Fibroblast of skin of left quadriceps (primary cell): ENCODE measurements at places on chromosomes 12 and 14.

DNA sequence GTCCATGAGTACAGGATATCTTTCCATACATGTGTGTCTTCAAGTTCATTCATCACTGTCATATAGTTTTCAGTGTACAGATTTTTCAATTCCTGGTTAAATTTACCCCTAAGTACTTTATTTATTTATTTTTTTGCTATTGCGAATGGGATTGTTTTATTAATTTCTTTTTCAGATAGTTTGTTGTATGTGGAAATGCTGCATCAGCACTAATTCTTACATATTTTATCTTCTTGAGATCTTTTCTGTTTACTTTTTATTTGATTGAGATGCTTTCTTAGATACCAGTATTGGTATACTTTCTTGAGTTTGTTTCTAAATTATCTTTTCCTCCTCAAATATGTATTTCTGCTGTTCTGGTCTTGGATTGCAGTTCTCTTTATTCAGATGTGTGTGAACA, 148.9 kb downstream of the RGS6 start:
- no peak for DNase-seq

GRCh38 chr12:82682326-82682725, 4.4 kb upstream of the TMTC2 start:
- DNase-seq, result no peak

DNA sequence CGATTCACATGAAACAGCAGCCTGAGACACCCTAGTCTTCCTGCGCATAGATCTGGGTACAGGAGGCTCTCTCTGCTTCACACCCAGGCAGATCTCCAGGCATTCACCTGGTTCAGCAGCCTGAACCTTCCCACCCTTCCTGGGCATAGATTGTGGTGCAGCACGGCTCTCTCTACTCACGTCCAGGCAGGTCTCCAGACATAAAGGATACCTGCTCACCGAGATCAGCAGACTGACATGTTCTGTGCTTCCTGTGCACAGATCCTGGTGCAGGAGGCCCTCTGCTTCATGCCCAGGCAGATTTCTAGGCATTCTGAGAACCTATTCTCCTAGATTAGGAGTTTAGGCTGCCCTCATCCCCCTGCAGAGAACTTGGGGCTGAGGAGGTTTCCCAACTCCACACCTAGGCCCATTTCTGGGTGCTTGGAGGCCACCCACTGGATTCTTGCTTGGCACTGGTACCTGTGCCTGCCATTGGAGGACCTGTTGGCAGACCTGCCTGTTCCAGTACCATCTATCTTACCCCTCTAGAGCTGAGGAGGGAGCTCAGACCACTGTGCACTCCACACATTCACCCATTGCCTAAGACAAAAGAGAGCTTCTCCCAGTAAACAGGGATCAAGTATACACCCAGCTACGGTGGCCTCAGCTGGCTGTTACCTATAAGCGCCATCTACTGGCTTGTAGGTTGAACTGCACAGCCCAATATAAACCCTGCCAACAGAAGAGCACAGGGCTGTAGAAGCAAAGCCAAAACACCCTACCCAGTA, 28.0 kb upstream of the GARIN6 start:
- no peak for DNase-seq

GRCh38 chr12:51383269-51383905, 7.8 kb downstream of the GALNT6 start:
- no peak for DNase-seq

DNA sequence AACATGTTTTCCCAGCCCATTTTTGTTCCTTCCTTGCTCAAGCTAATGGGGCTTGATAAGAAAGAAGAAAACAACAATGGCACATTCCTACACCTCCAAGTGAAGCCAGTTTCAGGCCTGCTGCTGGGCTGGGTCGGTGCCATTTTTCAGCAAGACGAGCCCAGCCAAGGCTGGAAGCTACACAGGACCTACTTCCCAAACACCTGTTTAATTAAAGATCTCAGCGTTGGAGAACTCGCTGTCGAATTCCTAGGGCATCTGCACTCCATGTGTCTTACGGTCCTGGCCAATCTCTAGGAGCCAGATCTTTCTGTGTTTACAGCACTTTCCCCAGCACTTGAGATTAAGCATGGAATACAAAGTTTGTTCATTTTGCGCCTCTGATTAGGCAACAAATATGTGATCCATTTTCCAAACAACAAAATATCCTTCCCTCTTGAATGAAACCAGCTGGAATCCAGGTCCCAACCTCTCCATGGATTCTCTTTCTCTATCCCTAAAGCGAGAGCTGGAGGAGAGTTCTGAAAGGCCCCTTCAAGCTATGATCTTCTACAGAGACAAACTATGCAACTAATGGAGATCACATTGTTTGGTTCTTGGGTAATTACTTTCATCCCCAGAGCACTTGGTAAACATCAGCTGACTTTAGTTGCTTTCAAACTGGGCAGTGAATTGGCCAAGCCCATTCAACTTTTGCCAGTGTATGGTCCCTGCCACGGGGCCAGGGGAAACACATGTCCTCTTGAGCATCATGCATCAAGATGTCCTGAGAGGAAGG, 34.3 kb upstream of the TC2N start:
- DNase-seq, result no peak

DNA sequence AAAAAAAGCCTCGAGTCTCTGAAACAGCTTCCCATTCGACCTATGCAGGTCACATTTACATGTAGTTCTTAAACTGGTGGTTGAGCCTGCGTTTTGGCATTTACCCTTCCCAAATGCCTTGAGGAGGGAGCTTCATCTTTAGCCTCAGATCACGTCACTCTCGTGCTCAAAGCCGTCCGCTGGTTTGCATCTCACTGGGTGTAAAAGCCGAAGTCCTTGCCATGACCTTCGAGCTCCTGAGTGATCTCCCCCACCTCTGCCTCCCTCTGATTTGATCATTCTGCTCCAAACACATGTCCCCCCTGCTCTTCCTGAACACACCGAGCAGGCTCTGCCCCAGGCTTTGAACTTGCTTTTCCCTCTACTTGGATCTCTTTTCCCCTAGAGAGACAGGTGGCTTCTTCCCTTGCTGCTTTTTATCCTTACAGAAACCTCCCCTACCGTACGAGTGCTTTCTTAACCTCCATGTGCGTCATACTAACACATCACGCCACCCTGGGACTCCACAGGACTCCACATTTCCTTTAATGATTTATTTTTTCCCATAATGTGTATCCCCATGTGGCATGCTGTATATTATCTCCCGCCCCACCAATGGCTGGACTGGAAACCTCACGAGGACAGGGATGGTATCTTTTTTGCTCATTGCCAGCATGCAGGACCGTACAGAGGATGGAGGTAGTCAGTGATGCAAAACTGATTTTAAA, 610.7 kb downstream of the VRK1 start:
- DNase-seq, result no peak

DNA sequence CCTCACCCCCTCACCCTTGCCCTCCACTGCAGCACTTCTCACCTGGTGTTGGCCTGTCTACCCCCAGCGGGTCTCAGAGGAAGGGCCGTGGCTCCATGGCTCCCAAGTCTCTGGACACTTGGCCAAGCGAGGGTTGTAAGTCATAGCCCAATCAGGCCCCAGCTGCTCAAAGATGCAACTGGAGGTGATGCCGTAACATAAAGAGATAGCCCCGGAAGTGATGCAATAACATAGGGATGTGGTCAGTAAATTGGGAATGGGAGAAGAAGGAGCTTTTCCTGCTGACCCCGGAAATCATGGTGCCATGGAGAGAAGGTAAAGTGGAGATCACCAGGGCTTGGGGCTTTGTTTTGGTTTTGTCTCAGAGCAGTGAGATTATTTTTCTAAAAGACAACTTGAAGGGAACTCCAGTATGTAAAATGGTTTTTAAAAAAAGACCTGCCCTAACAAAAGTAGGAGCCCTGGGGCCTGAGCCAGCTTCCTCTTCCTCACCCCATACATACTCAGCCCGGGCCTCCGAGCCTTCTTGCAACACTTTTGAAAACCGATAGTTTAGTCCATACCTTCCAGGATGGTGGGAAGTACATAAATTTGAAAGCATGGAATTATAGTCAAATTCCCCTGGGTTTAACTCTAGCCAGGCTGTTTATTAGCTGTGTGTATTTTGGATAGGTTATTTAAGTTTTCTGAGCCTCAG, 212.5 kb downstream of the CRADD start:
- peak; percentile 54 for DNase-seq

DNA sequence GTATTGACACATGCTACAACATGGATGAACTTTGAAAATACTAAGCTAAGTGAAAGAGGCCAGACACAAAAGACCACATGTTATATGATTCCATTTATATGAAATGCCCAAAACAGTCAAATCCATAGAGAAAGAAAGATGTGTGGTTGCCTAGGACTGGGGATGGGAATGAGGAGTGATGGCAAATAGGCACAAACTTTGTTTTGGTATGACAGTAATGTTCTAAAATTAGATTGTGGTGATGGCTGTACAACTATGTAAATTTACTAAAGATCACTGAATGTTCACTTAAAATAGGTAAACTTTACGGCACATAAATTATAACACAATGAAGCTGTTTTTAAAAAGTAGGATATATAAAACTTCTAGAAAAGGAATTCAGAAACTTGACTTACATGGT, 41.7 kb downstream of the PPP1R13B start:
- DNase-seq, result no peak

GRCh38 chr14:91946622-91947474, 646 bp downstream of the FBLN5 start:
- no peak for DNase-seq

GRCh38 chr12:67269633-67270573, 745 bp downstream of the CAND1 start:
- no peak for DNase-seq

- no peak for DNase-seq
Observed at GRCh38 chr14:30638926-30639325, 16.8 kb downstream of the SCFD1 start.

DNA sequence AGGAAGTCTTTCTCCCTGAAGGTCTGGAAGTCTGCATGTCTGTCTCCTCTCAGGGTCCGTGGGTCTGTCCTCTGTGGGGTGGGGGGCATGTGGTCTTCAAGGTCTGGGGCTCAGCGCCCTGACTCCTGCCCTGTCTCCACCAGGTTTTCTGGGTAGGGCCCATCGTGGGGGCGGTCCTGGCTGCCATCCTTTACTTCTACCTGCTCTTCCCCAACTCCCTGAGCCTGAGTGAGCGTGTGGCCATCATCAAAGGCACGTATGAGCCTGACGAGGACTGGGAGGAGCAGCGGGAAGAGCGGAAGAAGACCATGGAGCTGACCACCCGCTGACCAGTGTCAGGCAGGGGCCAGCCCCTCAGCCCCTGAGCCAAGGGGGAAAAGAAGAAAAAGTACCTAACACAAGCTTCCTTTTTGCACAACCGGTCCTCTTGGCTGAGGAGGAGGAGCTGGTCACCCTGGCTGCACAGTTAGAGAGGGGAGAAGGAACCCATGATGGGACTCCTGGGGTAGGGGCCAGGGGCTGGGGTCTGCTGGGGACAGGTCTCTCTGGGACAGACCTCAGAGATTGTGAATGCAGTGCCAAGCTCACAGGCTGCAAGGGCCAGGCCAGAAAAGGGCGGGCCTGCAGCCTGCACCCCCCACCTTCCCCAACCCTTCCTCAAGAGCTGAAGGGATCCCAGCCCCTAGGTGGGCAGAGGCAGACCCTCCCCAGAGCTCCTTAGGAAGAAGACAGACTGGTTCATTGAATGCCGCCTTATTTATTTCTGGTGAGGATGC, 3.4 kb downstream of the AQP5 start:
- no peak for DNase-seq

DNA sequence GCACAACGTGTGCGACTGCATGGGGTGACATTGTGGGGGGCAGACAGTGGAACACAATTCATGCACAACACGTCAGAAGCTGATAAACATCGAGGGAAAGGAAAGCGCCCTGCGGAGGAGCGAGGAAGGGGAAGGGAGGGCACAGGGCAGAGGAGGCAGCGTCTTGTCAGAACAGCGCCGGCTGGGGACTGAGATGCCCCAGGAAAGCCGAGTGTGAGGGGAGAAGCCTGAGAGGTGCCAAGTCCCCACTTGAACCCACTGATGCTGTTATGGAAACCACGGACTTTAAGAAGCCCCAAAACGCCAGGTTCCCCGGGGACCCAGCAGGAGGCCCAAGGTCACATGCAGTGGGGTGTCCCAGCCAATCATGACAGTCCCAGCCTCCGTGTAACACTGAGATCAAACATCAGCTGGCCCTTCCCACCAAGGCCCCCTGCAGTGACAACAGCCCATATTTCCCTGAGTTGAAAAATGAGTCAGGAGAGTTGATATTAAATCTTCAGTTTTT, 70.0 kb downstream of the GALNT9 start:
- peak; percentile 5 for DNase-seq

GRCh38 chr12:53770281-53770680, 18.5 kb upstream of the CISTR start:
- DNase-seq, result peak; percentile 97

GRCh38 chr12:6106218-6106617, 18.3 kb downstream of the VWF start:
- no peak for DNase-seq

DNA sequence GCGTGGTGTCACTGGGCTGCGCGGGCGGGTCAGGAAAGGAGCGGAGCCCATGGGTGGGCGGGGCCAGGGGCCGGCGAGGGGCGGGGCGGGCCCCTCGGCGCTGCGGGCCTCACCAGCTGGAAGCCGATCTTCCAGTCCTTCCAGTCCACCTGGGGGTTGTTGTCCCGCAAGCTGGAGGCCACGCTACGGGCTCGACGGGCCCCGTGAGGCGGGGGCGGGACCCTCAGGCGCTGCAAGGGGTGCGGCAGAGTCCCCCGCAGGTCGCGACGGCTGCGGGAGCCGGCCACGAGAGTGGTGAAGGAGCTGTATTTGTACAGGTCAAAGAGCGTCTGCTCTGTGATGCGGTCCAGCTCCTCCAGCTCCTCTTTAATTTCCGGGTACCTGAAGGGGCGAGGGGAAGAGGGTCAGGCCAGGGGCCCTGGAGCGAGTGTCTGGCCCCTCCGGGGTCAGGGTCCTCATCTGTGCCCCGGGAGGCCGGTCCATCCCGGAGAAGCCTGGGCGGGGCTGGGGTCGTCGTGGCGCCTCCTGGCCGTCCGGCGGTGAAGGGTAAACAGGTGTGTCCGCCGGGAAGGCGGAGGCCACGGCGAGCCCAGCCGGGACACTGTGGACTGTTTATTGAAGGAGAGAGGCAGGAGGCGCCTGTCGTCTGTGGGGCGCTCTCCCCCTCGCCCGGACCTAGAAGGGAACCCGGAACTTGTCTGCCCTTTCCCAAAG, 11.9 kb downstream of the SCNN1A start:
- DNase-seq, result no peak

DNA sequence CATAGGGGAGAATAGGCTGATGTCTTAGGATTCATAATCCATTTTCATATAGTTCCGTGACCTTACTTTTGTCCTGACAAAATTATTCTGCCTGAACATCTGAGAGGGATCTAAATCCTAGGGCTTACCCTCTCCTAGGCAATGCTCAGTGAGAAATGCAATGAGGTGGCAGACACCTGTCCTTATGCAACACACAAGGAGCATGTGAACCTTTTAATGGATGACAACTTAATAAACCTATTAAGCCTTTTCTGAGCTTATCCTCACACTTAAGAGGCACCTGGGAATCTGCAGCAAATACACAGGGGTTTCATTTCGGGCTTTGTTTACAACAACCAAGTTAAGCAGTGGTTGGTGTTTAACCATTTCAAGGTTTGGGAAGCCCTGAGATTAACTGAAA, 24.6 kb downstream of the SINHCAF start:
- no peak for DNase-seq

- DNase-seq, result no peak
Observed at GRCh38 chr12:67613040-67613439, 35.5 kb upstream of the DYRK2 start.

GRCh38 chr12:1595690-1596347, 1.4 kb upstream of the FBXL14 start:
- no peak for DNase-seq
